Activated T-cell treated with anti-CD3 and anti-CD28 coated beads, Interleukin-2, amount 50 U/mL, for 24 hours (primary cell): ENCODE measurements at places on chromosomes 2 and 18.

GRCh38 chr18:34120294-34120693, 104.4 kb downstream of the NOL4 start:
- no peak for DNase-seq

DNA sequence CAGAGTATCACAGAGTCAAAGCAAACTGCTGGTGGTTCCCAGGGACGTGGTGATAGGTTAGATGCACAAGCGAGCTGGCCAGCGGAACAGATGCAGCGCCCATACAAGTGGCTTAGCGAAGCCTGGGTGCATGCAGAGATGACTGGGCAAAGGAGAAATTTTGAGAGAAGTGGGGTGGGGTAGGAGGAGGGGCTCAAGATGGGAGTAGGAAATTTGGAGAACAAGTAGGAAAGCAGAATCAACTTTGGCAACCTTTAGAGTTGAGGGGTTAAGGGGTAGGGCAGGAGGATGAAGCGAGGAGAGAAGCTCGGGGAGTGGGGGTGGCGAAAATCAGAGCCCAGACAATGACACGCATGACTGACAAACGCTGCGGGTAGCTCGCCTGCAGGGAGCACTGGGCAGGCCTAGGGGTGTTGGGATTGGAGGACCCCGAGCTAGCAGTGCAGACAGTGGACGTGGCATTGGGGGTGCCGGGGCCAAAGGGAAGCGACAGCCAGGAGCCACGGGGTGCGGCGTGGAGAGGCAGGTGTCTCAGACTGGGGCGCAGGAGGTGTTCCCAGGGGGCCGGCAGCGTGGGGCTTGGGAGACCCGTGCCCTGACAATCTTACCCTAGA, 431 bp downstream of the FAM98A start:
- DNase-seq: peak; percentile 64

DNA sequence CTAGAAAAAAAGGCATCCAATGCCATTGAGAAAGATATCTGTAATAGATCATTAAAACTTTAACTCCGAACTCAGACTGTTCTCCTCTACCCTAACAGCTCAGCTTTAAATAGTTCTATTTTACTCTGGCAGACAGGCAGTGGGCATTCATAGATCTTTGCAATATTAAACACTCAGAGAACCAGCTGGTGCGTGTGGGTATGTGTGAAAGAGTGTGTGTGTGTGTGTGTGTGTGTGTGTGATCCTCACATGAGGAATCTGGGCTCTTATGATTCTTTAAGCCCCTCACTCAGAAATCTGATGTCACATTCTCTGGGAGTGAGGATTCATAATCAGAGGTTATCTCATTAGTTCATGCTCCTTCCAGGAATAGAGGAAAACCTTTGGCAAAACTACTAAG, 144.3 kb downstream of the KCNH7 start:
- DNase-seq: no peak

- no peak for DNase-seq
These were observed 206.0 kb upstream of the TNP1 start for GRCh38 chr2:217065695-217066405.

DNA sequence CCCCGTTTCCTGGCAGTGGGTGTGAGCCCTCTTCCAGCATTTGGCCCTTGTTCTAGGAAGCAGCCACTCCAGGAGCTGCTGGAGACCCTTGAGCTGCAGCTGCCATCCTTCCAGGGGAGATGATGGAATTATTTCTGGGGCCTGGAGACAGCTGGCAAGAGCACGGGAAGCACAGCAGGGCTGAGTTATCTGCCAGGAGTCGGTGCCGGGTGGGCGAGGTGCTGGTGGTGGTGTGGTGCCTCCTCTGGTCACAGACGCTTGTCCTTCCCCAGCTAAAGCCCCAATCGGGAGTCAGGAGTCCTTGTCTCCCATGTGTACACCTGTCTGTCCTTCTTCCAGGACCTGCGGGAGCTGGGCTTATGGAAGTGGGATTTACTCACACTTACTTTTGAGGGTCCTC, 36.0 kb downstream of the DPYSL5 start:
- no peak for DNase-seq

- no peak for DNase-seq
These were observed 18.4 kb downstream of the ATOH8 start for GRCh38 chr2:85772019-85772745.

DNA sequence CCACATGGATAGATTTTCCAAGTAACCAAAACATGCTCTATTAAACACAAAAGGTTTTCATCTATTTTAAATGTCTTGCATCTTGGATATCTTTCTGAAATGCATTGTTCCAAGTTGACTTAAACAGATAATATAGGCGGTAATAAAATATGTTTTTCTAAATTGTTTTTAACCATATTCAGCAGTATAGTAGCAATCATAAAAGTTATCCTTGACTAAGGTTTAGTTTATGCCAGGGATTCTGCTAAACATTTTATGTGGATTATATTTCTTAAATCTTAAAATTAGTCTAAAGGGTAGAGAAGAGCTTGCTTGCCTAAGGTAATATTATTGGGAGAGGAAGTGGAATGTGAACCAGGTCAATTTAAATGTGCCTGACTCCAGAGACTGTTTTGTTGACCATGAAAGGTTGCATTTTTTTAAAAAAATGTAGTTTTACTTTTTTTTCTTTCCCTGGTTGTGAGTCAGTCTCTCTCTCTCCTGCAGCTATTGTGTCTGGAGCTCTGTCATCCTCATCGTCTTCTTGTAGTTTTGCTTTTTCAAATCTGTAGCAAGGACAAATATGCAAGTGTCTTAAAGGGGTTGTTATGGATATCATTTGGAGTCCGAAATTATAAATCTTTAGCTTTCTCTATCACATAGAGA, 309.1 kb upstream of the COL3A1 start:
- DNase-seq: no peak

GRCh38 chr2:160457588-160457987, 36.0 kb downstream of the RBMS1 start:
- no peak for DNase-seq

GRCh38 chr2:38093527-38094165, 17.7 kb upstream of the CYP1B1 start:
- DNase-seq: no peak

- no peak for DNase-seq
These were observed 797 bp downstream of the NXPH2 start for GRCh38 chr2:138779406-138779780.

DNA sequence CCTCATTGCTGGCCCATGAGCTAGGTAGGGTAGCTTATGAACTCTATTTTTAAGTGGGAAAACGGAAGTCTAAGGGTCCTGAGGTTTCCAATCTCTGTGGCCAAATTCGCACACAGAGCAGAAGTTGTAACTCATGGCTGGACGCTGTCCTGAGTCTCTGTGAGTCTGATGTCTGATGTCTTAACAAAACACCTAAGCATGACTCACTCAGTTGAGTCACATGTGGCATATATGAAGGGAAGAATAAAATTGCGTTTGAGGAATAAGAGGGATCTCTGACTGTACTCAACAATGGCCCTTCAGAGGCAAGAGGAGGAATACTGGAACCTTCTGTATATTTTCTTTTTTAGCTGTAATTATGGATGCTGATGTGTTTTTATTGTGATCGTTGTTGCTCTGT, 569.7 kb downstream of the RIT2 start:
- no peak for DNase-seq

- DNase-seq: no peak
These were observed 85.8 kb upstream of the NDUFV2 start for GRCh38 chr18:9016633-9017166.

DNA sequence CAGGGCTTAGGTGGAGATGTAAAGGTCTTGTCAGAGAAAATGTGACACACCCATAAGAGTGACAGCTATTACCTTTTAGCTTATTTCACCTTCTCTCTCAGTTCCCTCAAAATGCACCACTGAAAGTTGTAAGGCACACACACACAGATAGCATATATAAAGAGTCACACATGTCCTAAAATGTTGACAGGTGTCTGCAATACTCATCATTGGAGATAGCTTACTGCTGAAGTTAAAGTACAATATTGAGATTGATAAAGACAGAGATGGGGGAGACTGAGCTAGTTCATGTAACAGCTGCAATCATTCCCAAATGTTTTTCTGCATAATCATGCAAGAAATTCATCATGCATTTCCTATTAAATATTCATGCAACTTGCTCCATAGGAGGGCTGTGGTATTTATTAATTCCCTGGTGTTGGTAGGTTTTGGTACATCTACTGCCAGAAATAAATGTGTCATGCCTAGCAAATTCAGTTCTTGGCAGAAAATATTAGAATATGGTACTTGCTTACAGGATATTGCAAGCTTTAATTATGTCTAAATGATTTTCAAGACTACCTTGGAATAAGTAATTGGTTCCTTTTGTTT, 118.8 kb upstream of the RBMS1 start:
- DNase-seq: no peak
